NCI-H1417 treated with DMSO at 0.1 percent for 48 hours (cell line): ENCODE measurements at places on chromosomes 3 and 15.
A peak's percentile ranks its signal among the peaks of the same experiment; 100 is the strongest.

- no peak for DNase-seq
Measured at GRCh38 chr15:50916400-50916799, 7.9 kb downstream of the AP4E1 start.

DNA sequence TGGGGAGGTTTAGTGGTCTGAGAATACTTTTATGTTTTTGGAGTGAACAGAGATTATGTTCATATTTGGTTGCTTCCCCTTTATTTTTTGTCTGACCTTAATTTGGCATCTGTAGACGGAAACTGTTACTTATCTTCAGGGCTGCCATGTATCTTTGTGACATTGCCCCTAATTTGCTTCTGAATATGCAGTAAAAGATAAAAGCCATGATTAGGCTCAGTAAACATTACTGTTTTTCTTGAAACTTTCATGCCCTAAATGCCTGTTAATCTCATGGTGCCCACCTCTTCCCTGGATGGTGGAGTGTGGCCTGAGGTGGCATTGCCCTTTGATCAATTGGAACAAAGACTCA lies 106.7 kb downstream of the C3orf70 start:
- no peak for DNase-seq

GRCh38 chr3:139532976-139533375 lies 6.6 kb downstream of the RBP1 start:
- no peak for DNase-seq

GRCh38 chr3:96959474-96959873 lies 145.1 kb downstream of the EPHA6 start:
- DNase-seq = no peak

- no peak for DNase-seq
Measured at GRCh38 chr3:56826831-56827722, 25.3 kb upstream of the ARHGEF3 start.

DNA sequence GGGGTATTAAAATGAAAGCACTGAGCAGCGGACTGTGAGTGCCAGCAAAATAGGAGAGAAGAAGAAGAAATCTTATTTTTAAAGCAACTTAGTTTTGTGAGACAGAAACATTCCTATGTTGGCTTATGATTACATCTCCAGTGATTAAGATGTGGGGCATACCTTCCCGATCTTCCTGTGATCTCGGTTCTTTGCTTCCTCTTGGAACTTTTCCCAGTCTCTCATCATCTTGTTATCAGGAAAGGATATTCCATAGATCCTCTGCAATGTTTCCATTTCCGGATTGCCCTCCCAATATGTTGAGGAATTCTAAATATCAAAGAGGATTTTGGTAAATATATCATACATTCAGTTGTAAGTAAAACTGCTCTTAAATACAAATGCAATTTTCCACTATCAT lies 22.2 kb downstream of the TARS3 start:
- no peak for DNase-seq

GRCh38 chr3:44042772-44043171 lies 198.9 kb upstream of the TOPAZ1 start:
- DNase-seq = no peak

DNA sequence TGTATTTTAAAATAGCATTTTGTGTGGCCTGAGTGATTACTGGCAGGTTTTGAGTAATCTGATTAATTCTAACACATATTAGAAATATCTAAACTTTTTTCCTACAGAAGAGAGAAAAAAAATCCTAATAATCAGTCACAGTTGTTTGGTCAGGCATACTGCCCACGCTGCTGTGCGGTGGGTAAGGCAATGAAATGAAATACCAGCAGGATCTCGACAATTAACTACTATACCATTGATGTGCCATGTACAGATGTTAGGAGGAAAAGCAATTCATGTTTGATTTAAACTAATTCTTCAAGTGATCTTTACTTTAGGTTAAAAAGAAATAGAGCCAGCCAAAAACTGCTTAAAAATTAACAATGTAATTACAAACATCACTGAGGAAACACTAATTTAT lies 5.2 kb downstream of the GRAMD2A start:
- no peak for DNase-seq

GRCh38 chr3:189911001-189911400 lies 209.7 kb downstream of the P3H2 start:
- DNase-seq = no peak

DNA sequence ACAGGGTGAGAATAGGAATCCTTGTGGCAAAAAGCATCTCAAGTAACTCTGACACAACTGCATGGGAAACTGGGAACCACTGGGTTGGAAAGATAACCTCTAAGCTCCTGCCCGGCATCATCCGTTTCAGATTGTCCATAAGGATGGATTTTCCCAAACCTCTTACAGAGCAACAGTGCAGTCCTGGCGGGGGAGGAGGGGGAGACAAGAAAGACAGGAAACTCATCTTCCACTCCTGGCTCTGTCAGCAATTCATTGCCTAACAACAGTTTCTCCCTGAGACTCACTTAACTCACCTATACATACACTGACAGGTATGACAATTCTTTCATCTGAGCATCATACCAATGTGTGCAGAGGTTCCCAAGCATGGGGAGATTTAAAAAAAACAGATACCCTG lies 279.0 kb downstream of the RPLP1 start:
- DNase-seq = no peak

DNA sequence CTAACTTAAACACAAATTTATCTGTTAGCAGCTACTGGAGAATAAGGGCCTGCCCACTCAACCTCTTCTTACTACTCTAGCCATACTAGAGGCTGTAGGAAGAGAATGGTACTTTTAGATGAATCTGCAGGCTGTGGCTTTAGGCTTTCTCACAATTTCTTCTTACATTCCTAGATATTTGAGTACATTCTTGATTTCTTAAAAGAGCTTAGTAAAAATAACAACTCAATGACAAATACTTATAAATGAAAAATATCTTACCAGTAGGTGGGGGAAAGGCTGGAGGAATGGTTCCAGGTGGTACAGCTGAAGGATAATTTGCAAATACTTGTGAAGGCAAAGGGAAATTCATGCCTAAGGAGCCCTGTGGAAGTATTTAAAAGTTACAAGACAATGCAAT lies 92.9 kb upstream of the GK5 start:
- DNase-seq = no peak

DNA sequence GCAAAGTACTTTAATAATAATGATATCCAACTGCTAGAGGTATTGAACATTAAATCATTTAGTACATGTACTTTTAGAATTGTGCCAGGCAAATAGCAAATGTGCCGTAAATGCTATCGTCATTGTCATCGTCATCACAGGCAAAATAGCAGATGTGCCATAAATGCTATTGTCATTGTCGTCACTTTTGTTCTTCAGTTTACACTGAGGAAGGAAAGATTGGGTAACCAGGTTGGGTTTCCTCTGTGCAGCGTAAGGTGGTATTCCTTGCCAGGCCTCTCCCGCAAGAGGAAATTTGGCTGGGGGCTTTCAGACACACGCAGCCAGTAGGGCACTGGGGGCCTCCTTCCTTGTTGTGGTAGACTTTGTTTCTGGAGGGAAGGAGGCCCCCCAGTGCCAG lies 26.4 kb downstream of the ABHD17C start:
- no peak for DNase-seq

DNA sequence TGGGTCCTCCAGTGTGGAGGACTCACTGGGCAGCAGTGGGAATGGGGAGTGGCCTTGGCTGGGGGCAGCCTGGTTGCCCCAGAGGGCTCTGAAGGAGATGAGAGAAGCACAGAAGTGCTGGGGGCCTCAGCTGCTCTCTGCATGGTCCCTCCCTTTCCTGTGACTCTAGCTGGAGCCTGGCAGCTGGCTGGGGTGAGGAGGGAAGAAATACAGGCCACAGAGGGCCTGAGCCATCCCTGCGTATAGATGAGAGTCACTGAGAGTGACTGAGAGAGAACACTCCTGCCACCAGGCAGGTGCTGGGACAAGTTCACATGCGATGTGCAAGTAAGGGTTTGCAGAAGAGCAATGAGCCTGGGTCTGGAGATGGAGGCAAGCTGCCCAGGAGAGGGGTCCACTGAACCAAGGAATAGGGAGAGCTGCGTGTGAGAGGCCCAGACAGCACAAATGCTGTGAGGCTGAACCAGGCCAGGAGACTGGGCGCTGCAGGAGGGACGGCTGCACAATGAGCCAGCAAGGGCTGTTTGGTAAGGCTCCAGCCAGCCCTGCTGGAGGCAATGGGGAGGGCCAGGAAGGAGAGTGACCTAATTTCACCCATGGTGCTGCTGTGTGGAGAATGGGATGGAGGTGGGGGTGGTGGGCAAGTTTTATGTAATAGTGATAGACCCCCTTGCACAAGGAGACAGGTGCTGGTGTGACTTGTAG lies 87.2 kb downstream of the CLSTN2 start:
- no peak for DNase-seq

- DNase-seq = no peak
Measured at GRCh38 chr15:31439328-31439727, 112.7 kb downstream of the KLF13 start.

DNA sequence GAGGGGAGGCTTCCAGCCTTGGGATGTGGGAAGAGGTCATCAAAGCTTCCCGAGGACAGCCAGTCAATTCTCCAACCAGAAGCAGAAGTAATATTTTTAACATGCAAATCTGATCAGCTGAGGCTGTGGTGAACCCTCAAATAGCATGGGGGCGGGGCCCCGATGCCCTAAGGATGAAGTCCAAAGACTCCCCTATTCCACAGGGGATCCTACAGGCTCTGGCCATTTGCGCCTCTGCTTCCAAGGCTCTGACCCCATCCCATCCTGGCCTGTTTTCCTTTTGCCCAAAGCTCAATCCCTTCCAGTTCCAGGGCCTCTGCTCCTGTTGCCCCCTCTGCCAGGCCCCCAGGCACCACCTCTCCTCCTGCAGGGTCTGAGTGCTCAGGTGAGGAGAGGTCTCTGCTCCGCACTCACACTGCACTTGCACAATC lies 6.7 kb upstream of the CSK start:
- no peak for DNase-seq

DNA sequence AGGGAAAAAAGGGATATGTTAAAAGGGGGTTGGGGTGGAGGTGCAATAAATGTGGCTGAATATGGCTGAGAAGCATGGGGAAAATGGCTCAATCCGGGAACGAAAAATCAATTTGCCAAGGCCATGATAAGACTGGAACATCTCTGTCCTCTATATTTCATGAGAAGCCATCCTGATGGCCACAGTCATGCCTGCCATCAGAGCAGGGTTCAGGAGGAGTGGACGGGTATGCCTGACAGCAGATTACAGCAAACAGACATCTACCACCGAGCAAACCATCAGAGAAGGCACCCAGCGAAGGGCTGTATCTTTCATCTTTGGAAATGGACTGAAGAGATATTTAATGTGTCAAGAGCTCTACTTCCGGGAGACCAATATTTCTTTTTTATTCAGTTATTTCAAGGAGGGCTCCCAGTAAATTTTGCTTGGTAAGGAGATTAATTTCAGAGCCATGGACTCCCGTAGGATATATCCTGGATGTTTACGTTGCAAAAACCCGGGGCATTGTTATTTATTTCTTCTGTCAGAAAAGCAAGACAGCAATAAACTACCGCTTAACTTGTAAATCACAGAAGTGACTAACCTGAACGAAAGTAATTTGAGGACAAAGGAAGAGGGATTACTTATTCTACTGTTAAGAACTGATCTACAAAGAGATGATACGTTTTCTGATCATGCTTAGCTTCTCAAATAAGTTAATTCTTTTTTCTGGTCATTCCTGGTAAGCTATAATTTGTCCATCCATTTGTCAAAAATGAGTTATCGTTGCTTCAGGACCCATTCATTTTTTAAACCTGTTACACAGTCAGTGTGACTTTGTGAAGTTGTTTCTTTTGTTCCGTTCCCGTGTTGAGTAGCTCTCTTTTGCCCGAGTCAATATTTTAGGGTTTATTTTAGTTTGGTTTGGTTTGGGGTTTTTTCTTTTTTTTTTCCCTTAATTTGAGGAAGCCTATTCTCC lies 80.6 kb upstream of the CHD2 start:
- peak; percentile 46 for DNase-seq

DNA sequence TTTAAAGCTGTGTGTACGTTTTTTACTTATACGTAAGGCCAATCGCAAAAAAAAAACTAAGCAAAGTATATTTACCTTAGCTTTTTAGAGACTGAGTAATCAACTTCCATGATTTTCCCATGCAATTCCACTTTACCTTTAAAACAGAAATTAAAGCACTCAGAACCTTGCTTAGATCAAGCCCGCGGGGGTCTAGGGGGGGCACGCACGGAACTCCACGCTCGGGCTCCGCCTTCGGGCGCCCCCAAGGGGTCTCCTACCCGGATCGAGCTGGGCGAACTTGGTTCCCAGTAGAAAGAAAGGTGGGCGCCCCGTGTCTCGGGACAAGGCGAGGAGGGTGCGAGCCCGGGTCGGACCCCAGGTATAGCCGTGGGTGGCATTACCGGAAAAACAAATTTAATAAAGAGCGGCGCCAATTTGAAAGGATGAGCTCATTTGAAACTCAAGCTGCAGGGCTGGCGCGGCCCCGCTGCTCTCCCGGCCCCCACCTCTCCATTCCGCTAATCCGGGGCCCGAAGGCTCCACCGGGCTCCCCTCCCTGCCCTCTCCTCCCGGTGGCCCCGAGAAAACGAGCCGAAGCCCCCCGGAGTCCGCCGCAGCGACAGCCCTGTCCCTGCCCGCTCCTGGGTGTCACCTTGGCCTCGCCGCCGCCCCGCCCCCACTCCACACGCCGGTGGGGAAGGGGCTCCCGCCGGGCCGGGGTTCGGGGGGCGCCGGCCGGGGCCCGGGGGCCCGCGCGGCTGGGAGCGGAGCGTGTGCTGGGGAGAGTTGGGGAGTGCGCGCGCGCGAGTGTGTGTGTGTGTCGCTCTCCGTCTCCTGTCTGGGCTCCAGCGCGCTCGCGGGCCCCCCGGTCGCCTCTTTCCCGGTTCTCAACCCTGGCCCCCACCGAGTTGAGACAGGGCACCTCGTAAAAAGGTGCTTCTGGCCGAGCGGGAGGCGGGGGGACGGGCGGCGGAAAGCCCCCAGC lies 1.5 kb downstream of the IGF2BP2 start:
- no peak for DNase-seq

DNA sequence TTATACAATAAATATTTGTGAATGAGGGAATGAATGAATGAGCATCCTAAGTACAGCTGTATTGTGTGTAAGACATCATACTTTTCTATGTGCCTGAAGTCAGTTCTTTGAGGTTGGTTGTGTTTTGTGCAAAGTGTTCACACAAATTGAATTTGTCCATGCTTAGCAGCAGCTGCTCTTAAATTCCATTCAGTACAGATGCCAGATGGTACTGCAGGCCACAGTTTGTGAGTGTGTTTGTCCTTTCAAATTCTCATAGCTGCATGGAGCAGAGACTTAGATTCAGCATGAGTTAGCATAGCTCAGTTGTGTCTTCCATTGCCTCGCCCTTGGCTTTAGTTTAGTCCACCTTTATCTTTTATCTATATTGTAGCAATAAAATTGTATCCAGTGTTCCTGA lies 3.8 kb upstream of the ZNF385D start:
- no peak for DNase-seq

- DNase-seq = no peak
Measured at GRCh38 chr3:112582244-112582874, 20.5 kb downstream of the SLC35A5 start.
